AG04450 (cell line): ENCODE measurements at places on chromosomes 6 and 20.

GRCh38 chr20:1827974-1828785, 67.0 kb upstream of the SIRPA start:
- DNase-seq = no peak

DNA sequence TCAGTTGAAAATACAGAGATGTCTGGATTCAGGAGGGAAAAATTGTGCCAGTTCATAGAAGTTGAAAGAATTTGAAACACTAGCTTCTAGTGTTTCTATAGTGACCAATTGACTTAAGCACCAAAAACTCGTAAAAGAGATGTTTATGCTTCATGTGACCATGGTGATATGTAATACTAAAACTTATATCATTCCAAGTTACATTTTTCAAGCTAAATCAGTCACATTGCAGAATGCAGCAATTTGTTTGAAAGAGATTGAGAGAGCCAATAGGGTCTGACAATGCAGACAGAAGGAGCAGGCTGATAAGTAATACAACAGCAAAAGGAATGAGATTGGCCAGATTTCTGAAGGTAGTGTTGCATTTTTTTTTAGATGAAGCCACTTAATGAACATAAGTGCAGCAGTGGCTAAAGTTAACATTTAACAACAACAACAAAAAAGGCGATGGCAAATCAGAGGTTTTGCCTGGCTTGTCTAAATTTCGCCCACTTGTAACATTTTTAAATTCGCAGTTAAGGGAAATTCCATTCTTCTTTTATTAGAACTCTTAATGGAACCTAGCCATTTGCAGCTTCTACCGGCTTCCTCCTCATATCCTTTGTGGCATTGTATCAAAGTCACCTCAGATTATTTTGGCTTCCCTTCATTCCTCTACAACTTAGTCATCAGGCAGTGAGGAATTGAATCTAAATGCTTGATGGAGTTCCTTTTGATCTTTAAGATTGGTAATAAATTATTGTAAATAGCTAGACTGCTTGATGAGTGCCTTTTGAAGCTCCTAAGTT, 484.0 kb upstream of the SOX4 start:
- no peak for DNase-seq

- DNase-seq = no peak
Measured at GRCh38 chr20:61129311-61129710, 122.8 kb upstream of the CDH4 start.

GRCh38 chr6:50990750-50991446, 172.2 kb downstream of the TFAP2B start:
- no peak for DNase-seq

DNA sequence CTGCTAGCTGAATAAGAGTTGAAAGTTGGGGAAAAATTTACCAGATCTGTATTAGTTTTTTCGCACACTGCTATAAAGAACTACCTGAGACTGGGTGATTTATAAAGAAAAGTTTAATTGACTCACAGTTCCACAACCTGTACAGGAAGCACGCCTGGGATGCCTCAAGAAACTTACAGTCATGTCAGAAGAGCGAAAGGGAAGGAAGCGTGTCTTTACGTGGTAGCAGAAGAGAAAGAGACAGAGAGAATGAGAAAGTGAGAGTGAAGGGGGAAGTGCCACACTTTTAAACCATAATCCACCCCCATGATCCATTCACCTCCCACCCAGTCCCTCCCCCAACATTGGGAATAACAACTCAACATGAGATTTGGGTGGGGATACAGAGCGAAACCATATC, 79.6 kb downstream of the KHDC1L start:
- no peak for DNase-seq
